Activated CD4-positive, alpha-beta T cell treated with anti-CD3 and anti-CD28 coated beads, Interleukin-2, amount 10 ng/mL, durations not matched to agents 7 days and 5 days (primary cell): ENCODE measurements at places on chromosomes 13 and 19. TPM values are rescaled to one million over a fixed set of nuclear protein-coding genes. Genes with fewer than 3 reads are reported as not detected.

HSD17B14 gene
- total RNA-seq, result 0.77 TPM

GRCh38 chr13:53138376-53139036 is 109.9 kb downstream of the OLFM4 start:
- DNase-seq, result no peak

DNA sequence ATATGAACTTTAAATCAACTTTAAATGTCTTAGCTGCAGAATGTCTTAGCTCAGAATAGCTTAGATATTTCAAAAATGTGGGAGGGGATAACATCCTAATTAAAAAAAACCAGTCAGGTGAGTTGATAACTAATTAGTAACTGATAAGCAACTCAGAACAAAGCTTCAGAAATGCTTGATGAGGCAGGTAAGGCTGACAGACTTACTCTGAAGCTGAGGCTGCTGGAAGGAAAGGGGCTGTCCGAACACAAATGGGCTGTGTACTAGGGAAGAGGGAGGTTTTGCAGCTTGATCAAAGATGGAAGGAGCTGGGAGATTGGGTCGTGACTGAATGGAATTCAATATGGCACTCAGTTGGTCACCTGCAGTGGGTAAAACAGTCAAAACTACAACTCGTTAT is 91.2 kb upstream of the FBXL3 start:
- DNase-seq, result no peak

- DNase-seq, result no peak
Measured at GRCh38 chr13:75299913-75300862, 181.8 kb downstream of the TBC1D4 start.

GRCh38 chr13:80030491-80030890 is 310.4 kb downstream of the SPRY2 start:
- no peak for DNase-seq
